Activated T-helper 17 cell treated with anti-CD3 and anti-CD28 coated beads, Interleukin-2, amount 50 U/mL, for 72 hours (primary cell): ENCODE measurements at places on chromosomes 5 and 9. TPM values are rescaled to one million over a fixed set of nuclear protein-coding genes. Genes with fewer than 3 reads are reported as not detected.

Gene TSLP
- total RNA-seq: 0.24 TPM

Gene FAM169A
- 12.0 TPM for total RNA-seq

Gene CDH12
- not detected for total RNA-seq

Gene HMCN2
- not detected for total RNA-seq

Gene SPINK13
- not detected for total RNA-seq

Gene CLIC3
- total RNA-seq: 0.26 TPM

- ATAC-seq: no peak
Observed at GRCh38 chr9:97924386-97924785, 2.1 kb upstream of the TRMO start.

- ATAC-seq: no peak
Observed at GRCh38 chr5:126014676-126015075, 408.5 kb upstream of the GRAMD2B start.

- ATAC-seq: no peak
Observed at GRCh38 chr9:34335376-34335775, 6.0 kb downstream of the NUDT2 start.

DNA sequence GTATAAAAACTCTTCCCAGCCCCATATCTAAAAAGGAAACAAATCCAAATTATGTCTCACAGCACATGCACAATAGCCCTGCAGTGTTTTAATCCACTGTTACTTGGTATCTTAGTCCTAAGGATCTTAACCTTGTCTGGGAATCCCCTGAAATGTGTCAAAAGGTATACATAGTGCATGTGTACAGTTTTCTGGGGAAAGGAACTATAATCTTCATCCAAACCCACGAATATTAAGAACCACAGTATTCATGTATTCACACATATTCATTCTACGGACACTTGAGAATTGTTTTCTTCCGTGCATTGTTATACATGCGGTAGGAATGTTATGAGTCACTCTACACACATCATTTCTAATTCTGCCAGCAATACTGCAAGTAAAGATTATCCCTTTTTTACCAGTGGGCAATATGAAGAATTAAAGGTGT lies 47.8 kb upstream of the SNX2 start:
- ATAC-seq: peak; percentile 8

GRCh38 chr9:122115176-122116035 lies 22.3 kb upstream of the TTLL11 start:
- ATAC-seq: no peak

GRCh38 chr5:55227664-55228430 lies 732 bp upstream of the MCIDAS start:
- ATAC-seq: peak; percentile 1

GRCh38 chr5:72746736-72747135 lies 69.7 kb upstream of the TNPO1 start:
- ATAC-seq: no peak

DNA sequence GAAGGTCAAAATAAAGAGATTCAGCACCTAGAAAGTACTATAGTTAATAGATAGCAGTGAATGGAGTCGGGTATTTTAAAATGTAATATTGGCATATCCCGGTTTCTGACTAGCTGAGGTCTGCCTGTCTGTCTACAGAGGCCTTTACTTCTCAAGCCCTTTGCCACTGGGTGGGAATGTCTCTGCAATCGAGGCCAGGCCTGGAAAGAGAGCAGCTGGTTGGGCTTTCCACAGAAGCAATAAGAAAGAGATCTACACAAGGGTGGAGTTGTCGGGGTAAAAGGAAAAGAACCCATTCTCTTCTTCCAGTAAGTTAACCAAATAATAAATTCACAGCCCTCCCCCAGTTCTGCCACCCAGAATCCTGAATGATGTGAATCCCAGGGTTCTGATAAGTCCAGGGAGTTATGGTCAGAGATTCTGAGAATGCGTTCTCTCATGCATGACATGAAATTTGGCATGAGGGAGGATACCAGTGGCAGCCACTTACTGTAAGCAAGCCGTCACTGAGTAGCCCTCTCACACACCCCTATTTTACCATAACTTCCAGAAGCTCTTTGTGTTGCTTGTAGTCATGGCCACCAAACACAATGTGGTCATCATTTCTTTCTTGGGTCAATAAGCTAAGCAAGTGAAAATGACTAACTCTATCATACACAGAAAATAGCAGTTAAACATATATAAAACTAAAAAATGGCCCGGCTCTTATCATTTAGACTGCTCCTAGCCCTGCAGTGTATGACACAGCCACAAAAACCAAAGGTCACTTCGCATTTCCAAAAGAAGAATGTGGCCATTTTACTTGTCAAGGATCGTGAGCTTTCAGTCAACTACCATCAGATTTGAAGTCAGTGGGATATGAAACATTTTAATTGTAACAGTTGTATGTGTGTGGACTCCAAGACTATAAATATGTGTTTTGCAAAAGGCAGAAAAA lies 185.0 kb downstream of the GLIS3 start:
- ATAC-seq: no peak

DNA sequence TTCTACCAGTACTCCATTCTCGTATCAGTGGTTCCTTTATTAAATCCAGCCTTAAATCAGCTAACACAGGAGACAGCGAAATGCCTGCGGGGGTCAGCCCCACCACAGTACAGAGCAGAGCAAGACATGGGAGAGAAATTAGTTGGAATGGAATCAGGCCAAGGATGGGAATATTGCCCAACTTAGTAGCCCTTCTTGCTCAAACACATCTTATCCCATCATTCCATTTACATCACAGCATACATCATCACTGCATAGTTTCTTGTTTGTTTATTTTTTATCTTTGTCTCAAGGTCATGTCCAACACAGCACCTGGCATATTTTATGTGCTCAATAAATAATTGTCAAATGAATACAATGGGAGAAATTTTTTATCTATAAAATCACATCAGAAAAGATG lies 34.3 kb upstream of the DAB2 start:
- no peak for ATAC-seq

DNA sequence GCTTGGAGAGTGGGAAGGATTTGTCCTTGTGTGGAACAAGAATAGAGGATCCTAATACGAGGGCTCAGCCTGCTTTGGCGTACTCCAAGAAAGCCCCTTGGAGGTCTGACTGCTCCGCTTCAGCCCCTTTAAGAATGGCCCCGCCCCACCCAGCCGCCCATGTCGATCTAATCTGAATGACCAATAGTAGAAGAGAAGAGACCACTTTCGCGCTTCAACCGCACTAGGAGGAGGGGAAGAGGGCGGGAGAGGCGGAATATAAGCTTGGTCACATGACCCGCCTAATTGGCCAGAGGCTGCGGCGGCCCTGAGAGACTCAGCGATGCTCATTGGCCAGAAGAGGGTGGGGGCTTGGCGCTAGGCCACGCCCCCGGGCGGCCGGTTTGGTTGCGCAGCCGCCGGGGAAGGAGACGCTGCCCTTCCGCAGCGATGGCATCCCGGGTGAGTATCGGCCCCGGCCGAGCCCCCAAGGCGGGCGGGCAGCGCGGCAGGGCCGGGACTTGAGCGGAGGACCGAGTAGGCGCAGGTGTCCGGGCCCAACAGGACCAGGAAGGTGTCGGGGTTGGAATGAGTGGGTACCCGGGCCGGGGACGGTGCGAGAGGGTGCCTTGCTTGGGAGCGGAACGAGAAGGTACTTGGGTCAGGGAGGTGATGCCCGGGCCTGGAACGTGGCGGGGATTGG lies at the start of gene MIGA2:
MIGA2 (plus strand) TSS at position 386 of the 682 bp plus-strand sequence. CDS start 3,969 bp downstream, outside the sequence.
- peak; percentile 99 for ATAC-seq

- ATAC-seq: no peak
Observed at GRCh38 chr5:57033103-57033502, 81.2 kb upstream of the MIER3 start.

DNA sequence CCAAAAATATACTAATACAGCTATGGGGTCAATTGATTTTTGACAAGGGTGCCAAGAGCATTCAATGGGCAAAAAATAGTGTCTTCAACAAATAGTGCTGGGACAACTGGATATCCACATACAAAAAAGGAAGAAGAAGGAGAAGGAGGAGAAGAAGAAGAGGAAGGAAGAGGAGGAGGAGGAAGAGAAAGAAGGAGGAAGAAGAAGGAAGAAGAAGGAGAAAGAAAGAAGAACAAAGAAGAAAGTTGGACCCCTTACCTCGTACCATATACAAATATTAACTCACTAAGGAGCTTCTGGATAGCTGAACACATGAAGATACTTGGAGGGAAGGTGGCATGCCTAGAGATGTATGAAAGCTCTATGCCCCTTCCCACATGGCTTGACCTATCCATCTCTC lies 17.2 kb upstream of the DELE1 start:
- no peak for ATAC-seq

GRCh38 chr9:69400470-69400869 lies 75.5 kb downstream of the ENTREP1 start:
- ATAC-seq: no peak

GRCh38 chr5:124866355-124867136 lies 120.1 kb upstream of the ZNF608 start:
- no peak for ATAC-seq

DNA sequence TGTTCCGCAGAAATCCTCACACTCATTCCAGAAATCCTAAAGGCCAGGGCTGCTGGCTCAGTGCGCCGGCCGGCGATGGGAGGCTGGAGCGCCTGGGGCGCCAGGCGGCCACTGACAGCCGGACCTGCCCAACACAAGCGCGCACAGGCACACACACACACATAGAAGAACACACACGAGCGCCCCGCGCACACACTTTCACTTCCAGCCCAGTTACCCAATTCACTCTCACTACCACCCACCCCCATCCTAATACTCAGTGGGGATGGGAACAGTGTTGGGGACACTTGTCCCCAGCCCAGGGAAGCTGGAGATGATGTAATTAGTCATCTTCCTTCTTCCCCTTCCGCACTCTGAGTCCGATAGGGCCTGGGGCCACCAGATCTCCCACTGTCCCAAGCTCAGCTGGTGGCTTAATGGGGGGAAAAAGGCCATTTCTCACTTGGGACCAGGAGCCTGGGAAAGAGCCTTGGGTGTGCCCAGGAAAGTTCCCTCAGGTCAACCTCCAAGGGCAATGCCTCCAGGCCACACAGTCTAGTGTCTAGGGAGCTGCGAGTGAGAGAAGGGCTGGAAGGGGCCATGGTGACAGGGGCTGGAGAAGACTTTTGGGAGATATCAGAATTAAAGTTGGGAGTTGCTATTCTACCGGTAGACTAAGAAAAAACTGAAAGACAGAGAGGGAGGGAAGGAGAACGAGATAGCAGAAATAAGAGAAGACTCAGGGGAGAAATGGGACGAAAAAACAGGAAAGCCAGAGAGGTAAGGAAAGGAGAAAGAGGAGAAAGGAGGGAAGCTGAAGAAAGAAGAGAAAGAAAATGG lies 1.7 kb downstream of the EBF1 start:
- no peak for ATAC-seq

DNA sequence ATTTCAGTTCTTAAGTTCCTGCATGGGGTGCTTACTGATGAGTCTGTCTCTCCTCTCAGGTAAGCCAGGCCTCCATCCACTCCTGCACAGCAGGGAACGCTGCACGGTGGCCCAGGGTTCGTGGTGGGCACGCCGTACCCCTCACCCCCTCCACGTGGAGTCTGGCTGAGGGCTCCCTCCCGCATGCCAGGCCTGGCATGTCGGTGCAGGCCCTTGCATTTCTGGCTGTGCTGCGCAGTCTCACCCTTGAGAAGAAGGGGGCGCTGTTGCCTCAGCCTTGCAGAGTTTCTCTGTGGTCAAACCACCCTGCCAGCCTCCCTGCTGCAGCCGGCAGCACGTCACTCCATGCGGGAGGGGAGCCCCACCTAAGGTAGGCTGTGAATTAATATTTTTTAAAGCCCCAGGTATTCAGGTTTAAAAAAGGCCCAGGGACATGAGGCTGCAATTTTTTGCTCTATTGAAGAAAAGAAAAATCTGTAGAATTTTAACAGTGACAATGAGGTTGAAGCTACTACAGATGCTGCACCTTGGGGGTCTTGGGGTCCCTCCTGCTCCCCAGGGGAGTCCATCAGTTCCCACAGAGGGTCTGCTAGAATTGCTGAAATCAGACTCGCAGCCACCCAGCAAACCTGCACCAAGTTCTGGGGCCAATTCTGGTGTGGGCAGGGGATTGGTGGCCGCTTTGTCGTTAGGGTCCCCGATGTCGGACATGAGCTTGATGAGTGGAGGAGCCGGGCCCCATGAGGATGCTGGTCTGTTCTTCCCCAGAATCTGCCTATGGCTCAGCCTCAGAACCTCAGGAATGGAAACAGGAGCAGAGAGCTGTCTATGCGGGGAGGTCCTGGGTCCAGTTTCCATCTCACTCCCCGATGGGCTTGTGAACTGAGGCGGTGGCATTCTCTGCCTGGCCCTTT lies 52.6 kb downstream of the TENT4A start:
- ATAC-seq: peak; percentile 81

GRCh38 chr5:100898504-100899346 lies 4.4 kb downstream of the ST8SIA4 start:
- ATAC-seq: no peak

GRCh38 chr9:127979333-127980059 lies 1.3 kb downstream of the EEIG1 start:
- no peak for ATAC-seq
